ENCODE measurements at places on chromosomes 1 and 21.

- DNase-seq = no peak
Observed at GRCh38 chr21:36052860-36053714, 7.2 kb downstream of the SETD4 start.

GRCh38 chr1:230393722-230394121, 32.4 kb downstream of the PGBD5 start:
- DNase-seq = no peak

DNA sequence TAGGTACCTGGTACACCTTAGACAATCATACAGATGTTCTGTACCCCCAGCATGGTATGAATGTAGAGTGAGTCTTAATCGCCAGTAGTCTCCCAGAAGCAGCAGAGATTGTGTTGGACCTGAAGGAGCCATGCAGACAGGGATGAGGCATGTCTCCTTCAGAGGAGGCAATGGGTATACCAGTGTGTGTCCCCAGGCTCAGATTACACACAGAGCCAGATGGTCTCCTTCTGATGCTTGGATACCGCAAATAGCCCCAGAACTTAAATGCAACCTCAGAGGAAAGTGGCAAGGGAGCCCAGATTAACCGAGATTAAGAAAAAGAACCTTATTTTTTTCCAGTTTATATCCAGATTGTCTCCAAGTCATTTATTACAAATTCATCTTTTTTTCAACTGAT, 96.8 kb upstream of the C21orf91 start:
- no peak for DNase-seq

GRCh38 chr1:10788592-10789006, 7.8 kb downstream of the CASZ1 start:
- no peak for DNase-seq

- peak; percentile 63 for DNase-seq
Observed at GRCh38 chr1:37795340-37796125, 1.9 kb downstream of the MANEAL start.

GRCh38 chr21:42286416-42286815, 28.8 kb downstream of the TFF3 start:
- no peak for DNase-seq

GRCh38 chr1:83998205-83998497, 781 bp downstream of the TTLL7 start:
- no peak for DNase-seq

DNA sequence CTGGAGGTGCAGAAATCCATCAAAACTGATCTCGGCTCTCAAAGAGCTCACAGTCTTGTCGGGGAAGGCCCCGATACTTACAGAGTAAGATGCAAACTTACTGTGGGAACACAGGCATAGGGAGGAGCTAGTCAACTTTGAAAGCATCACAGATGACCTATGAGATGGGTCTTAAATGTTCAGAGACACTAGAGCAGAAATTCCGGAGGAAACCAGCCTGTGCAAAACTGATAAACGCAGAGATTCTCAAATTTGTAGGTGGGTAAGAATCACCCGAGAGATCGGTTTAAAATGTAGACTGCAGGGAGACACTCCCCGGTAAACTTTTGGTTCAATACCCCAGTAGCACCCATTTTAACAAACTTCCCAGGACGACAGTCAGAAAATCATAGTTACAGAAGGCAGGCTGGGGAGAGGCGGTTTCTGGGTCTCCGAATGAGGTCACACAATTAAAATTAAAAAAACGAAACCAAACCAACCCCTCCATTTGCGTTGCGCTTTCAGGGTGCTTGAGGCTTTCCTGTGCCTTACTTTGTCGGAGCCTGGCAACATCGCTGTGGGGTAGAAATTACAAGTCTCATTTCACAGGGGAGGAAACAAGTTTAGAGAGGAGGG, 755 bp upstream of the THRAP3 start:
- DNase-seq = peak; percentile 49

DNA sequence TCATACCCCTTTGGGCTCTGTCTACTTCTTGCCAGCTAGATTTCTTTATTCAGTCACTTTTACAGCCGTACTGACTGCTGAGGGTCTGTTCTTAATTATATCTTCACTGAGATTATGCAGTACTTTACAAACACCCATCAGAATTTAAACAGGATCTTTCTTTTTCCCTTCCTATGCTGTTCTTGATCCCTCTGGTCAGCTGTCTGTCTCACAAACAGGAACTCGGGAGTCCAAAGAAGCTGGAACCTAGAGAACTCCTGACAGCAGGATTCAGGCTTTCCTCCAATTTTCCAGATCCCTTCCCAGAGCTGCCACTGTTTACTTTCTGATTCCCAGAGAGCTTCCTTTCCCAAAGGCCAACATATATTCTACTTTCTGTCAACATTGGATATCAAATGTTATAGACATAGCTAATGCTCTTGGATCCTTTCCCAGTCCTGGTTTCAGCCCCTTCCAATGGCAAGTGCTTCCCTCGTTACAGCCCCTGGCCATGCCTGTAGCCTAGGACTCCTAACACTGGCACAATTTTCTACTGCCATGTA, 59.5 kb downstream of the ATP2B4 start:
- DNase-seq = no peak

DNA sequence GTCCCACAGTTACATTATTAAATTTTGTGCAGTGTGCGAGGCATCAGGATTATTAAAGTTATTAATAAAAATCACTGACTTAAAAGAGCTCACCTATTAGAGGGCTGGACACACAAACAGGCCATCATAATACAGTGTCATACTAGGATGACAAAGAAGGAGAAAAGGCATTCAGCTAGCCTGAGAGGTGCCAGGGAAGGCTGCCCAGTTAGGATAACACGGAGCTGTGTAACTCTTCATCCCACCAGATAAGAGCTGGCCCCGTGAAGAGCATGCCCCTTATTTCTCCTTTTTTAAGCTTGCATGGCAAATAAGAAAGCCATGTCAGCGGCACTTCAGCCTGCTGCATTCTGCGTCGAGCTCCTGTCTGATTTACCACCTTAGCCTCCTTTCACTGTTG, 109.5 kb downstream of the KCNK1 start:
- DNase-seq = no peak

- DNase-seq = no peak
Observed at GRCh38 chr1:67636146-67636545, 48.9 kb upstream of the GADD45A start.

GRCh38 chr1:242546849-242547729, 22.6 kb upstream of the PLD5 start:
- DNase-seq = no peak

DNA sequence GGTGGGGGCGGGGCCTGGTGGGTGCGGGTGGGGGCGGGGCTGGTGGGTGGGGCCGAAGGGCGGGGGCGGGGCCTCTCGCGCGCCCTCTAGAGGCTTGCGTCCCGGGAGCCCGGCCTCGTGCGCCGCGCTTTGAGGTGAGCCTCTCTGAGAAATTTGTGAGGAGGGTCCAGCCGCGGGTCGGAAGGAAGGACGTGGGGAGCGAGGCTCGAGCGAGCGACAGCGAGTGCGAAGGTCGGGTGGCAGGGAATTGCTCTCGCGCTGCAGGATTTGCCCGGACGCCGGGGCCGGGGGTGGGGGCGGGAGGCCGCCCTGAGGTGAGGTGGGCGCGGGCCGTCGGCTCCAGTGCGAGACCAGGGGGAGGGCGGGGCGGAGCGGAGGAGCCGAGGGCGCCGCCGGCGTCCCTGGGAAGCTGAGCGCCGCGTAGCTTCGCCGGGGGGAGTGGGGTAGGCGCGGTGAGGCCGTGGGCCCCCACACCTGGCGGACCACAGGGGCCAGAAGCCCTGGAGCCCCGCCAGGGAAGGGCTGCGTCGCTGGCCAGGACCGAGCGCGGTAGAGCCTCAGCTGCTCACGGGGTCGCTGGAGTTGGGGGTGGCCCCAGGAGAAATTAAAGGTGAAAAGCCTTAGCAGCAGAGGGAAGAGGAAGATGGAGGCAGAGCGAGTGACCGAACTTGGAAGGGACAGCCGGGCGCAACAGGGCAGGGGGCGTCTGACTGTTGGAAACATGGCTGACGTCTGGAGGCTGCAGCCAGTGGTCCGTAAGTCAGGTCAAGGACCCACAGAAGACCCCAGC, 754 bp upstream of the LSS start:
- no peak for DNase-seq

DNA sequence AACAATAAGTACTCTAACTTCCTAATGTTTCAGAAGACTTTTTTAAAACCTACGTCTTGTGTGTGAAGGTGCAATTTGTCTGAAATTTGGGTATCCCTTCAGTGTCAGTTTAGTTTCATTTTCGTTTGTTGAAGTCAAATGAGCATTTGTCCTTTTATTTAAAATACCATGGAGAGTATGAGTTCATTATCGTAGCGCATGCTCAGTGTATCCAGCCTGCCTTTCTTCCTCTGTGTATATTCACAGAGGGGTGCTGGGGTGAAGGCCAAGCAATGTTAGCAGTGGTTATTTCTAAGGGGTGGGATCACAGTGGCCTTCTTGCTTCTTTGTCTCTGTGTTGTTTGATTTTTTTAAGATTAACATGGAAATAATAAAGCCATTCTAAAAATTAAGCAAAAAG, 43.2 kb downstream of the CNN3 start:
- DNase-seq = no peak

DNA sequence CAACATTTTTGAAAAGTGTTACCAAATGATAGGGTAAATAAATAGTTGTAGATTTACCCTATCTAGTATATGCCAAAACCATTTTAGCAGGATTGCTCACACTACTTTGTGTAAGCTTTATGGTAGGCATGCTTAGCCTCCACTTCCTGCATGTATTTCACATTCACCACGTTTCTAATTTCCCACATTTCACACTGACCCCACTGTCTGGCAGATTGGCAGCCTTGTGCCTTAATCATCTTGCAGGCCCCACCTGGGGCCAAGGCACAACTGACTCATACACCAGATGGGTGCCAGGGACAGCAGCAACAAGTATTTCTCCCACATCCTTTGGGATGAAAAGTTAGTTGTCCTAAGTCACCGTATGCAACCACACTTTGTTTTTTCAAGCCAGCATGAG, 21.2 kb upstream of the CENPF start:
- no peak for DNase-seq

DNA sequence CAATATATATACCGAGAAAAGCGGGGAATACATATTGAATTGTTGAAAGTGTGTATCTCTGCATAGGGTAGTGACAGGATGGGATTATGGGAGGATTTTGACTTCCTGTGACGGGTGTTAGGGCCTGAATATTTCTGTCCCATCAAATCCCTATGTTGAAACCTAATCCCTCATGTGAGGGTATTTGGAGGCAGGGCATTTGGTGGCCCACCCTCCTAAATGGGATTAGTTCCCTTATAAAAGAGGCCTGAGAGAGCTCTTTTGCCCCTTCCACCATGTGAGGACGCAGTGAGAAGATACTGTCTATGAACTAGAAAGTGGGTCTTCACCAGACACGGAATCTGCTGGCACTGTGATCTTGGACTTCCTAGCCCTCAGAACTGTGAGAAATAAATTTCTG, 137.3 kb downstream of the ZSCAN20 start:
- DNase-seq = no peak

GRCh38 chr1:44275991-44276405, 62.7 kb downstream of the DMAP1 start:
- no peak for DNase-seq

- DNase-seq = no peak
Observed at GRCh38 chr1:67863637-67864036, 30.4 kb upstream of the GNG12 start.

- no peak for DNase-seq
Observed at GRCh38 chr1:36534711-36535412, 52.1 kb upstream of the CSF3R start.

- no peak for DNase-seq
Observed at GRCh38 chr1:217392441-217392840, 238.4 kb downstream of the GPATCH2 start.

GRCh38 chr1:67052741-67053534, 1.0 kb downstream of the SLC35D1 start:
- DNase-seq = peak; percentile 44

GRCh38 chr21:29185633-29186032, 55.2 kb downstream of the MAP3K7CL start:
- no peak for DNase-seq

- no peak for DNase-seq
Observed at GRCh38 chr1:232766241-232766890, 38.9 kb upstream of the MAP10 start.

DNA sequence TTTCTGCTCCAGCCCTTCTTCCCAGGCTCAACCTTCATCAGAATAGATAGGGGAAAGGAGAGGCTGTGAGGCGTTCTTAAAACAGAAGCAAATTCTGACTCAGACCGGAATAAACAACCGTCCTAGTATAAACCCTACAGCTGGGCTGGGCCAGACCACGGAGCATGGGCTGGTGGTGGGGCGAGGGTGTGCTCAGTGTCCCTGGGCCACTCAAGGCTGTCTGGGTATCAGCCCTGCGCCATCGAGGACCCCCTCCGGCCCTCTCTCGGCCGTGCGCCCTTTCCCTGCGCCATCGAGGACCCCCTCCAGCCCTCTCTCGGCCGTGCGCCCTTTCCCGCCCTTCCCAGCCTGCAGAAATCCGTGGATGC, 36.0 kb downstream of the CAPN2 start:
- DNase-seq = no peak

GRCh38 chr1:70075761-70076160, 129.6 kb downstream of the LRRC40 start:
- DNase-seq = no peak

- DNase-seq = no peak
Observed at GRCh38 chr21:40051801-40052200, 184.6 kb downstream of the PCP4 start.

DNA sequence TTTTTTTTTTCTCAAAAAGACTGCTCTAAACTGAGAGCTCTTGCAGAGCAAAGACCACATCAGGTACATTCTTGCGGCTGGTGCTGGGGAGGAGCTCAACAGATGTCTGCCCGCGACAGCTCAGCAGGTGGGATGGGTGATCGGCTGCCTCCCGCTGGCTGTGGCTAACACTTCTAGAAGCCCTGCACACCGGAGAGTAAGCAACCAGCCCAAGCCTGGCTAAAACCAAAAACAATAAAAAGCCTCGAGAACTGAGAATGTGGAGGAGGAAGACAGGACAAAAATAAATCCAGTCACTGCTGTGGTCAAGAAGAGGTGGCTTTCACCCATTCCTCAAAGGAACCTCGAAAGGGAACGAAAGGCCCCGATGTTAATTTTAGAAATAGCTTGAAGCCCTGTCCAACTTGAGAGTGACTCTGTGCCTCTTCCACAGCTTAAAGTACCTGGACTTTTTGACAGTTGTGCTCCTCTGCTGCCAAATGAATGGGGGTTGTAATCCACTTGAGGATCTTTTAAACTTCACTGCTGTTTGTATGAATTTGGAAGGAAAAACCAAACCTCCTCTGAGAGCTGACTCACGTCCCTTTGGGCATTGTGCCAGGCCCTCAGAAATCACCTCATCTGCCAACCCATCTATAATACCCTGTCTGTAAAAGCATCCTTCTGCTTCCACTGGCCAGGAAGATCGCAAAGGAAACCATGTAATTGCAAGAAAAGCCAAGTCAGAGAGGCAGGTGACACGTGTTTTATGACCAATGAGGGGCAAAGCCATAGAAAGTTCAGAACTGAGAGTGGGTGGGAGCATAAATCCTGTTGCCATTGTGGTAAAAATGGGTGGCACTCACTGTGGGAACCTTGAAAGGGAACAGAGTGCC, 78.6 kb downstream of the KCNN3 start:
- no peak for DNase-seq

- DNase-seq = peak; percentile 6
Observed at GRCh38 chr1:7517611-7518330, 253.3 kb upstream of the VAMP3 start.

Measured in left hindlimb (tissue), 1 donor.